NB4 (cell line): ENCODE measurements at places on chromosomes 3 and 15.

DNA sequence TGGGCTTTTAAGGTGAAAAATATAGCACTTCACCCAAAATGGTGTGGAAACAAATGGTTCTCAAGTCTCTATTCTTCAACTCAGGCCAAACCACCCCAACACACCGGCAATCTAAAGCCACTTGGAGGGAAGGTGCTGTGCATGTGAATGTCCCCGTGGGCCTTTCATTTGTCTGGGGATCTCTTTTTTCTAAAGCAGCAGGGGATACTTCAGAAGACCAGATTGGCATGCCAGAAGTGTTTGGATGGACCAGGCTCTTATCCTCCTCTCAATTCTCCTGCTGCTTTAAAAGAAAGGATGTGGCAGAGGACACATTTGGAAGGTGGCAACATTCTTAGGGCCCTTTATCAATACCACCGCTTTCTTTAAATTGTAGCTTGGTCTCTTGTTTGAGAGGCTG, 193.1 kb downstream of the MEIS2 start:
- DNase-seq, result no peak

DNA sequence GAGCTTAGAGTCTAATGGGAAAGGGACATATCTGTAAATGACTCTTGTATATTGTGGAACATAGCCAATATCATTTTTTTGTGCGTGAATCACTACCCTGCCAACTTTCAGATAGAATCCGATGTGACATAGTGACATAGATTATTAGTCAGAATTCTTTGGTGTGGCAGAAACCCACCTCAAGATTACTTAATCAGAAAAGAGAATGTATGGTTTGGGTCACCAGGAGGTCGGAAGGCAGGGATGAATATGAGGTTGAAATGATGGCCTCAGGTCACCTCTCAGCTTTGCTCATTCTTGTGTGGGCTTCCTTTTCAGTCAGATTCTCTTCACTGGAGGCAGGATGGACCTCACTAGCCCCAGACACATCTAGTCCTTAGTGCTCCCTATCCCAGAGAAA, 41.4 kb downstream of the SNAPC5 start:
- DNase-seq, result no peak

DNA sequence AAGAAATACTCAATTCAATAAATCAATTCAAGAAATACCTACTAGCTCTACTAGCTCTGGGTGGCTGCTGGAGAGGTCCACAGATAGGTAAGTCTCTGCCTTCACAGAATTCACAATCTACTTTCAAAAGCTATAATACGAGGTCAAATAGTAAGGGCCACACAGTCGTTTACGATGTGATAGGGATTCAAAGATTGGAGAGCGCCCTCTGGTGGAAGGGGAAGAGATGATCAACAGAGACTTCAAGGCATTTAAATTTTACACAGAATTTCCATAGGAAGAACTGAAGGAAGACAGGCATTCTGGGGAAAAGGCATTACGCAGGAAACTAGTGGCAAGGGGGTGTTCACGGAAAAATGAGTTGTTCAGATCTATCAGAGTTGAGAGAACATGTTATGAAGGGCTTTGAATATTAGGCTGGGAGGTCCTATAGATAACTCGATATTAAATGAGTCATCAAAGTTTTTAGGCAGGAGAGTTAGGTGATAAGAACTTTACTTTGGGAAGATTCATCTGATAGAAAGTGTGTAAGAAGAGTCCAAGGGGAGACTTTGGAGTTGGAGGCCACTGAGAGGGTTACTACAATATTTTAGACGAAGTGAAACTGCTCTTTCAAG, 128.8 kb downstream of the FRMD5 start:
- peak; percentile 73 for DNase-seq

DNA sequence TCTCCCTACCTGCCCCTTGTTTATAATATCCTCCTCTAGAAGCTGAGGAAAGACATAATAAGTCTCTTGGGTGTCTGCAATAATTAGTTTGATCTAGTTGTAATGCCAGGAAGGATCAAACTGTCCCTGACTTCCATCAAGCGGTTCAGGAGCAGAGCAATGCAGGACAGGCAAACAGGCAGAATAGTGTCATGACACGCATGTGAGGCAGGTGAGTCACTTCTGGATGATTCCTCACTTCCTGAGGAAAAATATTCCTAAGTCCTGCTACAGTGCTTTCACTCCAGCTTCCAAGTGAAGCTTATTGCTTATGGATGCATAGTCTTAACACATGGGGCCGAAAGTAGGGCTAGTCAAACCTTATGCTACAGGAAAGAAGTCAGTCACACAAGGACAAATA, 85.8 kb downstream of the GREM1 start:
- no peak for DNase-seq

- peak; percentile 31 for DNase-seq
Observed at GRCh38 chr3:151673974-151674373, 59.8 kb upstream of the AADACL2 start.

DNA sequence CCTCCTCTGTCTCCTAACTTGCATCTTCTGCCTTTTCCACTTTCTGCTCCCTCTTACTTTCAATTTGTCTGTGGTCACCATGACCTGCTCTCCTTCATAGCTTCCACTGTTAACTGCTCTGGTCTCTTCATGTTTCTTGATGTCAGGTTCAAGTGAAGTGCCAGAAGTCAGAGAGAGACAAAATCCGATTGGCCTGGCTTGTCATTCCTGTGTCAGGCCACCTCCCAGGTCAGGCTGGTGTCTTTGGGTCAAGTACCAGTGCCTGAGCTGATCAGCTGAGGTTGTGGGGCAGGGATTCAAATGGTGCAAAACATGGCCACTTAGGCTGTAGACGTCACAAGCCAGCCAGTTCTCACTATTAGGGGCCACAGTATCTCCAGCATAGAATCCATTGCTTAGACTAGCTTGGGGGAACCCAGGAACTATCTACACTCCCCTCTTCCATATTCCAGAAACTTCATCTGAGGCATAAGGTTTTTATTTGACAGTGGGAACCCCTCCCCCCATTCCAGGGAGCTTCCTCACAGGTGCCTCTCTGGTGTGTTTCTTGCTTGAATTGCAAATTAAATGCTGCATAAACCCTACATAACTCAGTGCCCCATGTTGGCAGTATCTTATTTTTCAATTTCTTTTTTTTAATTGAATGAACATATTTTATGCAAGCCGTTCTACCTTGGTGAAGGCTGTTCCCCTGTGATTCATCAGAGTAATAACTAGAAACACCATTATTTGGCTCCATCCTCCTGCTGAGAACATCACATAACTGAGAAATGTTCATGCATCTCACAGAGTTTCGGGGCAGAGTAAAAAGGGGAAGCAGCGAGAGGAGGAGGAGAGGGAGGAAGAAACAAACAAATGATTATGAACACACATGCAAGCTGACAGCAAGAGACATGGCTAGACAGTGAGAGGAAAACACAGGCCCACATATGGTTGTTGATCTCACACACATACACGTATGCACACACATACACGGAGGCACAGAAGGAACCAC, 175.8 kb downstream of the TLE3 start:
- DNase-seq, result peak; percentile 31

GRCh38 chr3:100107221-100107814, 7.0 kb downstream of the FILIP1L start:
- no peak for DNase-seq

DNA sequence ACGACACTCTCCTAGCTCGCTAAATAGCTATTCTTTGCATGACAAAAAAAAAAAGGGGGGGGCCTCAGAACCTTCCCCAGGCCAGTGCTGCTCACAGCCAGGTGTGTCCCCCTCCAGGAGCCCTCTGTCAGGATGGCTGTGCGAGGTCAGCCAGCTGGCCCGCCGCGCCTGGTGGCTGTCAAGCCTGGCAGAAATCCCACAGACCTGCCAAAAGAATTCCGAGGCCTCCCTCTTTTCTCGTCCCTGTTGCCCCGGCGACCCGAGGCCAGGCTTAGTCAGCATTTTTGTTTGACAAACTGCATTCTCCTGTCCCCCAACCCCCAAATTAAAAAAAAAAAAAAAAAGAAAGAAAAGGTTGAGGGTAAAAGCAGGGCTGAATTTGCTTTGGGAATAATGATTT, 61.9 kb downstream of the TM4SF4 start:
- no peak for DNase-seq

DNA sequence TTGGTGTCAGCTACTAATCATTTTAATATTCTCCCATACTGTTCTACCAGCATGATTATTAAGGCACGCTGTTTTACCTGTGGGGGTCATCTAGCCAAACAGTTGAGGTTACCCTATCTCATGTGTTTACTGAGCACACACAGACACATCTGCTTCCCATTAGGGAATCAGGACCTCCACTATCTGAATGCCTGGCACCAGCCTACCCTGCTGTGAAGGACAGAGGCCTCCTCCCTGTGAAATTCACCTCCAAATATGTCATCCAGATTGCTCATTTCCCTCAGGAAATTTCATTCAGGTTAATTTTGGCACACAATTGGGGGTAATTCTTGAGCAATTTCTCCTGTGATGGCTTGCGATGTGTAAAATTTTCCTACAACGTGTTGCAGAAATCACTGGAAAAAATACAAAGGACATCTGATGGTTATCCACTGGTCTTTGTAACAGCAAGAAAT, 155.6 kb upstream of the NR2E3 start:
- no peak for DNase-seq

DNA sequence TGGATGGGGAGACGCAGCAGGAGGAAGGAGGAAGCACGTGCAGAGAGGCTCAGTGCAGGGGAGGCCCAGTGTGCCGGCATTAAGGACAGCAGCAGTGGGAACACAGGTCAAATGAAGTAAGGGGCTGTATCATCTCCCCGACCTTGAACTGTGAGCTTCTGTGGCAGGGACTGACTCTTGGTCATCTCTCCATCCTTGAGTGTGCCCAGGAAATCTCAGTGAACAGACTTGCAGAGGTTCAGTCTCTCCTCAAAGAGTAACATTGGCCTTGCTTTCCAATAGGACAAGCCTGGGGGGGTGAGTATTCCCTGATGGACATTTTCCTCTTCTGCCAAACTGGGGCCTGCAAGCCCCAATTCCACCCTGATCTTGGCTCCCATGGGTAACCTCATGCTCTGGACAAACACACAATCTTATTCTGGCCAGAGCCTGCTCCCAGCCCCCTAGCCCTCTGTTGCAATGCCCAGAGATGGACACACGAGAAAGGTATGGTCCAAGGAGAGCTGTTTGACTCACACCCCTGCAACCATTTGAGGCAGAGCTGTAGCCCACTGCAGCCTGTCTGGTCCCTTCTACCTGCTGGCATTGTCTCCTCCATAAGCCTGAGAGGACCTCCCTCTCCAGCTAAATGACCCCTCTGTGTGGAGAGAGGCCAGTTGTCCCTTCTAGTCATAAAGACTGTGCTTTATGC, 50.9 kb downstream of the TLE3 start:
- DNase-seq, result peak; percentile 15

DNA sequence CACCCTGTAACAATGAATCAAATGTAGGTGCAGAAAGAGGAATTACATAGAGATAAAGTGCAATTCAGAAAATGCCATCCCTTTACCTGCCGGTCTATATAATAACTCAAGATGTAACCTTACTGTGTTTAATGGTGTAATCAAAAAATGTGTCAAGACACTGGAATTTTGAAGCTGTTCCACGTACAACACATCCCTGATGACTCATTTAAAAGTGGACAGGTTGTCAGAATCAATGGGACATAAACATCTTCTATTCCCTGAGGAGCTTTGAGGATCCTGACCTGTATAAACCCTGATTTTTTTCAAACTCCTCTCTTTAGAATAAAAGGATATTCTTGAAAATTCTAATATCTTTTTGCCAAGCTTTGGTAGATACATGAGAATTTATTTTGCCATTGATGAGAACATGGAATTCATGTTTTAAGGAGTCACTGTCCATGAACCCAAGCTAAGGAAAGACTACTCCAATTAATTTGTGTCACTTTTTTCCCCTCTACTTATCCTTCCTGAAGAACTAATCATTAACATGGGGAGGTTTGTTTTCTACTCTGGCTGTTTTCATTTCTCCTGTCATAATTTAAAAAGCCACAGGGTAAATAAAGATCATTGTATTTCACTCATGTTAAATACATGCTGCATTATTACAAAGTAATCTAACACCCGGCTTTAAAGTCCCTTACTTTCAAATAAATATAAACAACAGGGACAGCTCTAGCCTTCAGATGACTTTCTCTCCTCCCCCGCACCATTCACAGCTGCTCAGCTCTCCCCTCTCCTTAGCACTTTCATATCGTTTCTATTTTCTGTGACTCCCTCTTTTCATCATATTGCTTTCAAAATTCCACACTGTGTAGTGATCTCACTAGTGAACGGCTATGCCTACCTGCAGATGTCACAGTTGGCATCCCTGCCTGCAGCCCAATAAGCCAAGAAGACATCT, 138.3 kb downstream of the TAFA4 start:
- no peak for DNase-seq

DNA sequence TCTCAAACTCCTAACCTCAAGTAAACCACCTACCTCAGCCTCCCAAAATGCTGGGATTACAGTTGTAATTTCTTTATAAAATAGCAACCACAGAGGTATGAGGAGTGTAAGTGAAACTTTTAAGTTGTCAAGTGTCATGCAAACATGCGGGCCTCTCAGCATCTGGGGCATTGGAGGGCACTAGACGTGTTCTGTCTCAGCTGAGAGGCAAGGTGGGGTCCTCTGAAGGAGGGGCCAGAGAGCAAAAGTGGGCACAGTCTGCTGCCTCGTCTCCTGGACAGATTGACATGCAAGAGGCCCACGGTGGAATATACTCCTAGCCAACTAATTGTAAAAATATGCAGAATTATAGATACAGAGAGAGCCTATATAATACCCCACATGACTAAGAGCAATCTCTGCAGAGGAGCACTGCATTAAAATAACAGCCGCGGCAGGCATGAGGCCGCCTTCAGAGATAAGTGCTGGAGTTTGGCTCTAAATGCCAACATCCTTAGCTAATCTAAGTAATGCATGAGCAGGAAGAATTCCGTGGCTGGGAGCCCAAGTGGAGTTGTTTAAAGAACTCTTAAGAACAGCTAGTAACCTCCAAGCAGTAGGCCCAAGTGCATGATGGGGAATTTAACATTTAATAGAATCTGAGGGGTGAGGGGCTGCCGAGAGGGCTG, 87.8 kb upstream of the RNU6-1 start:
- DNase-seq, result no peak

- DNase-seq, result no peak
Observed at GRCh38 chr3:143793971-143794370, 54.3 kb downstream of the SLC9A9 start.

GRCh38 chr15:39669661-39670060, 88.8 kb downstream of the THBS1 start:
- DNase-seq, result no peak

- no peak for DNase-seq
Observed at GRCh38 chr3:146496251-146496650, 26.9 kb upstream of the PLSCR2 start.

DNA sequence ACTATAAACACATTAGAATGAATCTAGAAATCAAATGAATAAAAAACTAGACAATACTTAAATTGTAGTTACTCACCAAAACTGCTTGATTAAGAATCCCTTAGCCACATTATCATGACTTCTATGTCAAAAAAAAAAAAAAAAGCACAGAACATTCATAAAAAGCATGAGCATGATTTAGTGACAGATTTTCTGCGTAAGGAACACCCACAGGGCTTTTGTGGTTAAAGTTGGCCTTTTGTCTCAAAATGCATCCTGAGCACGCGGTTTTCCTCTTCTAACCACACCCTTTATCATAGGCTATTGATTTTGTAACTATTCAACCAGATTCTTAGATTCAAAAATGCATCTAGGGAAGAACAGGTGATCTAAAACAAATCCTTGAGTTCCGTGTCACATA, 334.0 kb upstream of the NR2F2 start:
- DNase-seq, result peak; percentile 59
